Stromal cell of bone marrow (primary cell): ENCODE measurements at places on chromosomes 16 and 17.

DNA sequence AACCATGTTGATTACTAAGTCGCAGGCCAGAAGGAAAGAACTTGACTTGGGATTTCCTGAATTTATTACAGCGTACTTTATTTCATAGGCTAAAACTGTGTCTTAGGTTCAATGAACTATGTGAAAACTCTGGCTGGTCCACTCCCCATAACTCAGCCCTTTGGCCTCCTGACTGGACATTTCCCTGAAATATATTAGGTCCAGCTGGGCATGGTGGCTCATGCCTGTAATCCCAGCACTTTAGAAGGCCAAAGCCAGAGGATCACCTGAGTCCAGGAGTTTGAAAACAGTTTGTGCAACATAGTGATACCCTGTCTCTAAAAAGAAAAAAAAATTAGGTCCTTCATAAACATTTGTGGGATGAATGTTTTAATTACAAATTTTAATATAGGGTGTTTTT, 97.0 kb downstream of the CYLD start:
- no peak for DNase-seq

DNA sequence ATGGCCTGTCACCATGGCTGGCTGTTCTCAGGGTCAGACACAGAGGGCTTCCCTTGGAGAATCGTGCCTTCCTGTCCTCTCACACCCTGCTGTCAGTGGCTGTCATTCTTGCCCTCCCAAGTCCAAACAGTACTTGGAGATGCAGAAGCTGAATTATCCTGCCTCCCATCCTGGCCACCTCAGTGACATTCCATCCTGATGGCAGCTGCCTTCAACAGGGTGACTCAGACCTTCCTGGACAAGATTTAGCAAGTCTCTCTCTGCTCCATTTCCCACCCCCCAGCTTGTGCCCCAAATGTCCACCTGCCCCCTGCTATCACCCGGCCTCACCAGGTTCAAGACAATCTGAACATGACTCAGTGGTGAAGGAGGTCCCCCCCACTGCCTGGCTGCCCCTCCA, 4.8 kb upstream of the KRT36 start:
- no peak for DNase-seq

GRCh38 chr17:48915459-48916282, 7.5 kb downstream of the UBE2Z start:
- peak; percentile 65 for DNase-seq

DNA sequence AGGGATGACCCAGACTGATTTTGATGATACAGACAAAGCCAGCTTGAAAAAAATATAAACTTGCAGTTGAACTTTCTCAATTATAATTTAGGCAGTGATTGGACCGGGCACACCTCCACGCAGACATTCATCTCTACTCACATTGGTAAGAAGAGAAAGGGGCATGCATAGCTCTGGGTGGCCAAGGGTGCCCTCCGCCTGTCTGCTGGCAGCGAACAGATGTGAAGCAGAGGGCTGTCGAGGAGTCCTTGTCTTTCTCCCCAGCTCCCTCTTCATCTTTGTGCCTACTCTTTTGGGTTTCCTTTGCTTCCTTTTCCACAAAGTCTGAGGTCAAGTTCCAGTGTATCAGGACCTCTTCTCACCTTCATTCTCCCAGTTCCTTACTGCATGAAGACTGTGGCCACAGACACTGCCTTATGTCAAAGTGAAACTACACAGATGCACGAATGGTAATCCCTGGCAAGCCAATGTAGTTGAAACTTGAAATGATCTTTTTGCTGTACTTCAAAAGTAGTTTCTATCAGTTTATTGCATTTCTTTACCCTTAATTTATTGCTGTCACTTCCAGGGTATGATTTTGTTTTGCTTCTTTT, 343.7 kb upstream of the SOX9 start:
- DNase-seq = no peak

DNA sequence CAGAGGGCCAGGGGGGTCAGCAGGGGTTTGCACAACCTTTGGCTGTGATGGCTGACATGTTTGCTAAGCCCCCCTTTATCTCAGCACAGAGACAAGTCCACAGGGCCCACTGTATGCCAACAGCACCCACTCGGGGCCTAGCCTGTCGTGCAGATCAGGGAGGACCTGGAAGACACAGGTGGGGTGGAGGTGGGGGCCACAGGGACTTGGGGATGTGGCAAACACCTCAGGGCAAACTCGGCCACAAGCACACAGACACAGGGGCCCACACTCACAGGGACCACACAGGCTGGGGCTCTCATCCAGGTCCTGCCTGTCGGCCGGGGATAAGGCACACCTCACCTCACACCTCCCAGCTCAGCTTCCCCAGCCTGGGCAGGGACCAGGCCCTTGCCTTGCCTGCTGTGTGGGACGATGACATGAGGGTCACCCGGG, 87.9 kb downstream of the C16orf78 start:
- DNase-seq = no peak

- no peak for DNase-seq
Observed at GRCh38 chr17:901964-902363, 77.6 kb downstream of the NXN start.

DNA sequence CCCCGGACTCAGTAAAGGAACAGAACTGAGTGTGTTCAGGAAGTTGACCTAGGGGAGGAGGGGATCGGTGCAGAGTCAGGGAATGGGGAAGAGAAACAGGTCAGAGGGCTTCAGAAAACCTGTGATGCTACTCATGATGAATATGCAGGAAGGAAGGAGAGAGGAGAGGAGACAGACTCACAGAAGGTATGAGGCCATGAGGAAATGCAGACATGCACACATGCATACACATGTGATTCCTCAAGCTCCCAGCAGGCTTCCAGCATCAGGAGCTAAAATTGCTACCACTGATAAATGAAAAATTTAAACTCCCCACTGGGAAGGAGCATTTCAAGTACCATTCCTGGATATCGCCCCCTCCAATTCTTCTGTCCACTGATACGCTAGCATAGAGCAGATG, 262.6 kb downstream of the SLC39A11 start:
- DNase-seq = no peak

- DNase-seq = no peak
Observed at GRCh38 chr16:85376292-85377095, 236.6 kb upstream of the GSE1 start.

DNA sequence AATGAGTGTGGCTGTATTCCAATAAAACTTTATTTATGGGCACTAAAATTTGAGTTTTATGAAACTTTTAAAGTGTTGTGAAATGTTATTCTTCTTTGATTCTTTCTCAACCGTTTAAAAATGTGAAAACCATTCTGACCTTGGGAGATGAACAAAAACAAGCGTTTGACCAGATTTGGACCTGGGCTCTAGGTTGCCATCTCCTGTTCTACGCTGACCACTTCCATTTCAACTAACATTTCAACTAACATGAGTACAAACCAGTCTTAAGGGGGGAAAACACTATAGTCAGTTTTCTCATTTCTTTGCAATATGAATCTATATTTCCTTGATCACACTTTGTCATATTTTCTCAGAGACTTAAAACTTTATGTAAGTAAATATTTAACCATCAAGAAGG, 118.4 kb upstream of the IRX5 start:
- no peak for DNase-seq
